Stromal cell of bone marrow (primary cell): ENCODE measurements at places on chromosomes 1 and 21.
A peak's percentile ranks its signal among the peaks of the same experiment; 100 is the strongest.

DNA sequence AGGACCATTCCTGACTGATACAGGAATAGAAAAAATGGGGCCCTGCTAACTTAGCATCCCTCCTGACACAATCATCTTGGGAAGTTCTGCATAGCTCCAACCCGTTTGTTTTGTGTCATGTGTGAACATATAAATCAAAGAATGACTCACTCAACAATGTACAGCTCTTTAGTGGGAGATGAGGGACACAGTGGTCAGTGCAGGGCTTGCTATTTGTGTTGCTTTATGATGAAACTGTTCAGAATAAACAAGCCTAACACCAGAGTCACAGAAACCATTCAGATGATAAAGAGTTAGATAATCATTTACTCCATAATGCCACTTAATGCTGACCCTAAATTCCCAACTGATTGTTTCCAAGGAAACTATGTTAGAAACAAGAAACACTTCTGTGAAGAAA lies 154.2 kb upstream of the ZNHIT6 start:
- DNase-seq: no peak

- DNase-seq: no peak
These were observed 88.2 kb downstream of the DMRTA2 start for GRCh38 chr1:50335036-50335435.

DNA sequence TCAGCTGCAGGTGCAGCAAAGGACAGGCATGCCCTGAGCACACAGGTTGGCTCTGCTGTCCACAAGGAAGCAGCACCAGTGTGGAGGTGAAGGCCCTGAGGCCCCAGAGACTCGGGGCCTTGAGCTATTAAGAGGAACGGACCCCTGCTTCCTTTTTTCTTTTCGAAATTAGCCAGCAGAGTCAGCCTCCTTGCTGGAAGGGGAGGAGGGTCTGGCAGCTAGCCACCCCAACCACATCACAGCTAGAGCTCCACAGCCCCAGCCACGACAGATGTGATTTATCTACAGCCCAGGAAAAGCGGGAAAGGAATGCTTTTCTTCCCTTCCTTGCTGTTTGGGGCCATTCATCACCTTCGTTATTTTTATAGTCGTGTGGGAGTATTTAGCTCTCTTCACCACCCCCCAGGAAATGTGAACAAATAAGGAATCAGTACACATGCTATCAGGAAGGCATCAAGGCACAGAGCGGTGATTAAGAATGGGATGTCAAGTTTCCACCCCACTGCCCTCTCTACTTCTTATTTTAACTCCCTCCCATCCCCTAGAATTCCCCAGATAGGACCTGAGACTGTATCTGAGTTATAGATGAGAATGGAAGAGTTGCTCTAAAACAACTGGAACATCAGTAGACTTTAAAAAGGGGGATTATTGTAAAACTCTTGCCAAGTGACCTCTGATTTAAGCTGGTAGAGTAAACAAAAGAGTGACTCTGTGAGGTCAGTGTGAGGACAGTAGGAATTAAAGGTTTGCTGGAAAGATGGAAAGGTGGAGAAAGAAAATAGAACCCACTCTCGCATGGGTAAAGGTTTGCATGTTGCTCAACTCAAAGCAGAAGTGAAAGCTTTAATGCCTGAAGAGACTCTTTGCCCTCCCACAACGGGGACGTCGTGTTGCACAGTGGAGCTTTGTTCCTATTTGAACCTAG lies 224.7 kb upstream of the GJB5 start:
- no peak for DNase-seq

DNA sequence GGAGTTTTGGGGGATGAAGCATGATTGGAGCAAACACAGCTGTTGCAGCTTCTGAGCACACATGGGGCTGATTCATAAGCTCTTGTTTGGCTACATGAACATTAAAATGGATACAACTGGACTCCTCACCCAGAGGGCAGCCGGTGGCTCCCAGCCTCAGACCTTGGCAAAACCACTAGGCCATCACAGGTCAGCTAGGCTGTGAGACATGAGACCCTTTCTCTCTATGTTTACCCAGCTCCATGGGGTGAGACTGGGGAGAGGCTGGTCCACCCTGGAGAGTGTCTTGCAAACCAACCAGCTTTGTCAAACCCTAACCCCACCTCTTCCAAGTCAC lies 388.7 kb downstream of the PTPRU start:
- no peak for DNase-seq

- peak; percentile 54 for DNase-seq
These were observed 145.3 kb downstream of the TNFSF18 start for GRCh38 chr1:172905452-172905851.

- no peak for DNase-seq
These were observed 15.9 kb upstream of the SAMD11 start for GRCh38 chr1:907611-908451.

GRCh38 chr1:12555411-12556367 lies 62.3 kb downstream of the DHRS3 start:
- DNase-seq: no peak

- DNase-seq: no peak
These were observed 222.8 kb downstream of the FOXD2 start for GRCh38 chr1:47660622-47661021.

- no peak for DNase-seq
These were observed 186.4 kb upstream of the FAM78B start for GRCh38 chr1:166353213-166353612.

DNA sequence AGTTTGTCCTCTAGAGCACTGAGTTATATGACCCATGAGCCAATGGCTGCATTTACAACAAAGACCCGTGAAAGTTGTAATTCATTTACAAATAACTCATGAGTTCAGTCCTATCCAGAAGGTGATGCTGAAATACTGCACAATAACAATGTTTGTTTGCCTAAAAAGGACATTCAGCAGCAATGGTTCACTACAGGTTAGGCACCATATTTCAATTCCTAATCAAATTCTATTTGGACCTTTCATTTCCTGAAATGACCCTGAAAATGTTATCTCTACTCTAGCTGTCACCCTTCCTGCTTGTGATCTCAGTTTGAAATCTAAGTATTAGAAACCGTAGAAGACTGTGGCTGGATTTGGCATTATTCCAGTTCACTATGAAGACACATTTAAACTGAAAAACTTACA lies 191.2 kb upstream of the SAMSN1 start:
- DNase-seq: no peak

GRCh38 chr1:174209347-174210187 lies 50.2 kb downstream of the RABGAP1L start:
- no peak for DNase-seq

DNA sequence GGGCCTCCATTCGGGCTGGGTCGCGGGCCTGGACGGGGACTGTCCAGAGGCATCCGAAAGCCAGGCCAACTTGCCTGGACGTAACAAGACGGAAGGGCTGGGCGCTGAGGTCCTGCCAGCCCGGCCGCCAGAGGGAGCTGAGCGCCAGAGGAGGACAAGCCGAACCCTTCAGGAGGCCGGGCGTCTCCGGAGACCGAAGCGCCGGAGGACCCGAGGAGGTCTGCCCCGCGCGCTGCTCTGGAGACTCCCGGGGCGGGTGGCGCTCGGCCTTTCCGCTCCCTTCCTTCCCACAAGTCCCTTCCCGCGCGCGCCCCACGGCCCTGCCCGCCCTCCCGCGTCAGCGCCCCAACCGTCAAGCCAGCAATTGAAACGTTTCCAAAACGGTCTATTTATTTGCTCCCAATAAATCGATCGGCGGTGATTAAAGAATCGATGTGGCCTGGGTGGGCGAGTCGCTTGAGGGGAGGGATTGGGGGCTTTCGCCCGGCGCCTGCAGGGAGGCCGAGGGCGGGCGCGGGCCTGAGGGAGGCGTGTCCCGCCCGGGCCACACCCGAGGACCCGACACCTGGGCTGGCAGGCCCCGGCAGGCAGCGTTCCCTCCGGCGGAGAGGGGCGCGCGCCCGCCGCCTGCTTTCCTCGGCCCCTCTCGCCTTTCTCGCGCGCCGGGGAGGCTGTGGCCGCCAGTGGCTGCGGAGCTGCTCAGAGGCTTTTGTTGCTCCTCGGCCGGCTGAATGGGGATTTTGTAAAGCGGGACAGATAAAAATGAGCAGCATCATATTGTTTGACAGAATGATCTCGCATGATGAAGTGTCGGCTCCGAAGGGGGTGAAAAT lies 5.2 kb upstream of the FOXD3 start:
- DNase-seq: peak; percentile 4

GRCh38 chr1:41950820-41951219 lies 32.1 kb upstream of the HIVEP3 start:
- DNase-seq: no peak

- DNase-seq: no peak
These were observed 40.8 kb downstream of the FCER1A start for GRCh38 chr1:159342761-159343425.

- no peak for DNase-seq
These were observed 48.6 kb upstream of the ASPM start for GRCh38 chr1:197195100-197195499.

GRCh38 chr1:232686346-232686745 lies 56.4 kb upstream of the SIPA1L2 start:
- no peak for DNase-seq

- DNase-seq: no peak
These were observed 77.1 kb downstream of the CEP350 start for GRCh38 chr1:180031664-180032063.

DNA sequence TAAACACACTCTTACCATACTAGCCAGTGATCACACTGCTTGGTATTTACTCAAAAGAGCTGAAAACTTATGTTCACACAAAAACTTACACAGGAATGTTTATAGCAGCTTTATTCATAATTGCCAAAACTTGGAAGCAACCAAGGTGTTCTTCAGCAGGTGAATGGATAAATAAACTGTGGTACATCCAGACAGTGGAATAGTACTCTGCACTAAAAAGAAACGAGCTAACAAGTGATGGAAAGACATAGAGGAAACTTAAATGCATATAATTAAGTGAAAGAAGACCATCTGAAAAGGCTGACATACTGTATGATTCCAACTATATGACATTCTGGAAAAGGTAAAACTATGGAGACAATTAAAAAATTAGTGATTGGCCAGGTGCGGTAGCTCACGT lies 20.7 kb upstream of the PDIK1L start:
- DNase-seq: no peak

GRCh38 chr1:226776066-226776465 lies 37.0 kb upstream of the ITPKB start:
- DNase-seq: no peak

- no peak for DNase-seq
These were observed 124.2 kb upstream of the B3GALT2 start for GRCh38 chr1:193310564-193310963.
